ENCODE measurements at places on chromosomes 16 and 17.

- DNase-seq, result no peak
Observed at GRCh38 chr17:83000738-83001137, 78.7 kb upstream of the METRNL start.

DNA sequence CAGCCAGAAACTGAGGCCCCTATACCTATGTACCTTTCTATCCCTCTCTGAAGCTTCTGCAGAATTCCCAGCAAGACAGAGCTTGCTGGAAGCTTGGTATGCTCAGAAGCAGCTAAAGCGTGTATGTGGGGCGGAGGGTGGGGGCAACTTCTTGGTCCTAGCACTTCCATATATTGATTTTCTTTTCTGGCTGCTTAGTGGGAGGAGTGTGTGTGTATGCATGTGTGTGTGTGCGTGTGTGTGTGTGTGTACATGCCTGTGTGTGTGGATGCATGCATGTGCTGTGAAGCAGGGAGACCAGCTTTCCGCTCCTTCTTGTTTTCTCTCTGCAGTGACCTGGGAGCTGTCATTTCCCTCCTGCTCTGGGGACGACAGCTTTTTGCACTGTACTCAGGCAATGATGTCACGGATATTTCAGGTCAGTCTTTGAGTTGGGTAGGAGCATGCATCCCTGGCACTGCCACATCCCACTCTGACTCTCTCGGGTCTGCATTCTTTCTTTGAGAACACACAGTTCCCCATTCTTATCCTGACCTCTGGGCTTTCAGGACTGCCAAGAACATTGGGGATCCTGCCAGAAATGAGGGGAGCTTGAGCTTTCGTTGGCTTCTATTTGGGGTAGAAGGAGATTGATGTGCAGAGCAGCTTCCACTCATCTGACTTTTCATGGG is 10.7 kb downstream of the HPR start:
- DNase-seq, result peak; percentile 28

GRCh38 chr17:61465550-61466237 is 13.5 kb downstream of the TBX4 start:
- DNase-seq, result no peak

DNA sequence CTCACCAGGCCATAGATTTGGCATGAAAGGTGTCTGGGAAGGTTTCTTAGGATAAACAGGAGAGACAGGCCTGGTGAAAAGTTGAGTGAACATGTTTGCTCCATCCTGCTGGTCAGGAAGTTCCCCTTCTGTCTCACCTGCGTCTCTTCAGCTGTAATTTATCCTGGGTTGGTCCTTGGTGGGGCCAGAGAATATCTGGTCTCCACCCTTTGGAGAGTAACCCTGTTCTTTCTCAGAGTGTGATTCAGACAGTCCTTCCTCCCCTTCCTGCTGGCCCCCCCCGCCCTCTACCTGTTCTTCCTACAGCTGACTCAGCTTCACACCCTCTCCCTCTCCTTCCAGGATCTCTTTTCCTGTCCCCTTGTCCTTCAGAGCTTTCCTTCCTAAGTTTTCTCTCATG is 17.1 kb downstream of the MINK1 start:
- DNase-seq, result no peak

GRCh38 chr16:9534759-9535158 is 443.3 kb downstream of the HAPSTR1 start:
- DNase-seq, result no peak

- no peak for DNase-seq
Observed at GRCh38 chr17:10702574-10702973, 5.2 kb downstream of the ADPRM start.

DNA sequence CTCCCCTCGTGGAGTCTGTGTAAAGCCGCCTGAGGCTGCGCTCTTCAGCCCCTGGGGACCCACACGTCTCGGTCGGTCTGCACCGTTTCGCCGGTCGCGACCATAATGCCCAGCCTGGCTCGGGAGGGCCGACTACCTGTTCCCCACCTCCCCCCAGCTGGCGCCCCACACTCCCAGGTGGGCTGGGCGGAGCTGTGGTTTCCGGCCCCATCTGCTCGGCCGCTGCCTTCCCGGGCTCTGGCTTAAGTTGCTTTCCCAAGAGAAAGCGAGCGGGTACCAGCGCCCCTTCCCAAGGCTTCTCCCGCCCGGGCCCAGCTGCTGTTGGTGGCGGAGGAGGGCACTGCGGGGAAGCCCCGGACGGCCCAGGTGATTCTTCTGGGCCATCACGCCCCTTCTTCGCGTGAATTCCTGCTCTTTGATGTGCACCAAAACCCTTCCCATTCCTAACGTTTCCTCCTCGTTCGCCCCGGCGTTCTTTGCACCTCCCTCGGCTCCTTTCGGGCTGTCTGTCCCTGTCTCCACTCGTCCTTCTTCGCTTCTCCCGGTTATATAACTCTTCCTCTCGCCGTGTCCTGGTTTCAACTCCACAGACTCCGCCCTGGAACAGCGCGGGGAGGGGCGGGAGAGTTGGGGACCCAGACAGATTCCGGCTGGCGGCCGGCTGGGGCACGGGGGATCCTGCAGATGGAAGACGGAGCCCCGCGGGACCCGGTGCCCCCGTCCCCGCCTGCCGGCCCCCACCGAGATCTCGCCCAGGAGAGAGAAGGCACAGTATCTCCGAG is 2.0 kb downstream of the KDM6B start:
- no peak for DNase-seq

GRCh38 chr17:40457964-40458791 is 14.9 kb downstream of the IGFBP4 start:
- no peak for DNase-seq

DNA sequence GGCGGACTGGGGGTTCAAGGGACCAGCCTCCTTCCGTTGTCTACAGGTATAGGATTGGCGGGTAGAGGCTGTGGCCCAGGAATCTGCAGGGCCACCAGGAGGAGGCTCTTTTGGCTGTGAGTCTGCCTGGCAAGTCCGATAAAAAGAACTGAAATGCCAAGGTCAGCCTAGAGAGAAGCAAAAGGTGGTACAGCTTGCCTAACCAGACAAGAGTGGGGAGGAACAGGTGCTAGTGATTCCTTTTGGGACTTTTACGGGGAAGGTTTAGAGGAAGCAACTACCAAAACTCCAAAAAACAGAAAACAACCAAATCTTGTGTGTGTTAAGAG is 5.6 kb upstream of the EVPL start:
- no peak for DNase-seq

DNA sequence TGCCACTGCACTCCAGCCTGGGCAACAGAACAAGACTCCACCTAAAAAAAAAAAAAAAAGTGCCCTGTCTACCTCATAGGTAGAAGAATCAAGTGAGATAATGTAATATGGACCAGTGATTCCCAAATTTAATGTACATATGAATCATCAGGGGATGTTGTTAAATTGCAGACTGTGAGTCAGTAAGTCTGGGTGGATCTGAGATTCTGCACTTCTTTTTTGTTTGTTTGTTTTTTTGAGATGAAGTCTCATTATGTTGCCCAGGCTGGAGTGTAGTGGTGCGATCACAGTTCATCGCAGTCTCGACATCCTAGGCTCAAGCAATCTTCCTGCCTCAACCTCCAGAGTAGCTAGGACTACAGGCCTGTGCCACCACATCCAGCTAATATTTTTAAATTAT is 31.6 kb downstream of the HOXB1 start:
- DNase-seq, result no peak

DNA sequence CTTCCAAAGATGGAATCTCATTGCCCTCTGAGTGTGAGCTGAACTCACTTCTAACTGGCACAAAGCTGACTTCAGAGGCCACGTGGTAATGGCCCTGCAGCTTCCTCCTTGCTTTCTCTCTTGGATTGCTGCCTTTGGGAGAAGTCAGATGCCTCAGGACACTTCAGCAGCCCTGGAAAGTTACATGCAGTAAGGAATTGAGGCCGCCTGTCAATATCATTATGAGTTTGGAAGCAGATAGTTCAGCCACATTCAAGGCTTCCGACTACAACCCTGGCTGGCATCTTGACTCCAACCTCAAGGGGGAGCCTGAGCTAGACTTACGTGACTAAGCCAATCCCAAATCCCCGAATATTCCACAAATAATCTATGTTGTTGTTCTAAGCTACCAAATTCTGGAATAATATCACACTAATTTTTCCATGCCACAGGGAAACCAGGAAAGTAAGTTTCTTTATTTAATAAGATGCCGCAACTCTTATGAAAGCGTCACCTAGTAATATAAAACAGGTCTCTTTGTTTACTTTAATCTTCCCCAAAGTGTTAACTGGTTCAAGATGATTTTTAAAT is 13.6 kb downstream of the CEP20 start:
- DNase-seq, result peak; percentile 1

DNA sequence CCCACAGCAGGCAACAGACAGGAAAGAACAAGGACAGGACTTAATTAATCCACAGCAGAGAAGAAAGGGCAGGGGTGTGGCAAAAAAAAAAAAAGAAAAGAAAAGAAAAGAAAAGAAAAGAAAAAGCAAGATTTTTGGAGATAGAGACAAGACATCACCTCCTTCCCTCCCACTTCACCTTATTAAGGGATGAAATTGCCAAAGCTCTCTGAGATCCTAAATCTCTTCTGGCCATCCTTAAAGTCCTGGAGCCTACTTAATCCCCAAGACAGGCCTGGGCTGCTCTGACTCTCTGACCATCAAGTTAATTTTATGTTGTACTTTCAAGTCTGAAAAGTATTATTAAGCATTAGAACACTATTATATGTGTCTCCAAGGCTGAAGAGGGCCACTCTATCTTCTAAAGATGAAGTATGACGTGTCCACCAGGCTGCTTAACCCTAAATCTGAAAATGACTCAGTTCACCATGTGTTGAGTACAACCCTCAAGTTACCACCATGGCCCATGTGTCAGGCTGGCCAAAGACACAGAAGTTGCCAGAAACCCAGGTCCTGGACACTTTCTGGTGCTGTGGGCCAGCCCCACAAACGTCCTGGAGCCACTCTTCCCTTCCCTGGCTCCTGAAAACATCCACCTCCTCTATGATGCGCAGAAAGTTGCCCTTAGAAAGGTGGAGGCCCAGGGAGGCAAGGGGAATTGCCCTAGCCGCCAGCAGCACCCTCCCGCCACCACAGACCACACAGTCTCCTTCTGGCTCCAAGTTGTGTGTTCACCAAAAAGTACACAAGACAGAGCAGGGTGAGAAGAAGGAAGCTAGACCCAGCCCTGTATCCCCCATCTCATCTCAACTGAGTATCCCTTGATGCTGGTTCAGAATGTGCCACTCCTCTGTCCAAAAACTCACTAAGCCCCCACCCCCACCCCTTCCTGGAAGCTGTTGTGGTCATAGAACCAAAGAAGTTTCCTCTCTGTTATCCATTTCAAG is 2.7 kb downstream of the SOCS1 start:
- no peak for DNase-seq

DNA sequence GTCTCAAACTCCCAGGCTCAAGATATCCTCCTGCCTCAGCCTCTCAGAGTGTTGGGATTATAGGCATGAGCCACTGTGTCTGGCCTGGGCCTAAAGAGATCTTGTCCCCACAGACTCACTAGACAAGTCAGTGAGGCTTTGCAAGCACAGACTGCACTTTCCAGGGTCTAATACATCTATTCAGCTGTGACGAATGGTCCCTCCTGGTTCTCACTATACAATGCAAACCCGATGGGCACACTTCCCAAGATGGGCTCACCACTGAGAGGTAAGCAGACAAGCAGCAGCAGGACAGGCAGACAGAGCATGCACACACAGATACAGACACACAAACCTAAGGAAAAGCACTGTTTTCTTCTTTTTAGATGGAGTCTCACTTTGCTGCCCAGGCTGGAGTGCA is 8.8 kb downstream of the MBTPS1 start:
- DNase-seq, result no peak

DNA sequence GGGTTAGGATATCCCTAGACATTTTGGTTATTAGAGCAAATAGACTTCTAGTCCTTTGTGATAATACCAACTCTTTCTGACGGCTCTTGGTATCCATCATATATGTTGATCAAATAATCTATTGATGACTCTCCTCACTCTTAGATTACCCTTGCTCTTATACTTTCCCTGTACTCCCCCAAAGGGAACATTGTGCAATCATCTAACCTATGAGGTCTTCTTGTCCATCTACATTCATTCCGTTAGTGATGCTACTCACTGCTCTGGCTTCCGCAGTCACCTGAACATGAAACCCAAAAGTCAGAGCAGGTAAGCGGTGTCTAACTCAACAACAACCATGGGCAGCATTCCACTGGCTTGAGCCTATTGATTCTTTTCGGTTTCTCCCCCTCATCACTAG is 223.7 kb upstream of the SALL1 start:
- DNase-seq, result no peak

DNA sequence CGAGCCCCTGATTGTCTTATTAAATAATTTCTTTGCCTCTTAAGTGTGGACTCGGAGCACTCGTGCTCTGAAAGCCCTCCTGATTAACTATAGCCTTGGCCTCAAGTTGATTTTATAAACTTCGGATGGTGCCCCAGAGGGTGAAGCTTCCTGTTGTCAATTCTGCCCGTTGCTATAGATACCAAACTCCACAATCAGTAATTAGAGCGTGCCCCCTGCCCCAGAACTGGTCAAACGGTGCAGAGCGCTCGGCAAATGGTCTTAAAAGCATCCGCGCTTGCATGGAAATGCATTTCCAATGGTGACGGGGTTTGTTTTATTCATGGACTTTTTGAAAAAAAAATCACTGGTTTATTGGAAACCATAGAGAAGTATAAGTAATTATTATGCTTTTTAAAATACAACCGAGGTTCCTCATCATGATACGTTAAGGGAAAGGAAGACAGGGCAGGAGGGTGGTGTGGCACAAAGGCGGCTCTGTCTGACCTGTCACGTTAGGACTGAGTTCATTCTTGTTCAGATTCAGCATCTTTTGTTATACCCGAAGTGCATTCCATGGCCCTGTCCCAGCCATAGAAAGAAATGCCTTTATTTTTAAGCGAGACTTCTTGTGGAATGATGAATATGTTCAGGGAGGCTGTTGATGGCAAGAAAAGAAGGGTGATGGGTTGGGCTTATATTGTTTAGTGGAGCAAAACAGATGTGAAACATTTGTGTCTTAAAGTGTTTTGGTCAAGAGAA is 476.4 kb downstream of the MAF start:
- no peak for DNase-seq

DNA sequence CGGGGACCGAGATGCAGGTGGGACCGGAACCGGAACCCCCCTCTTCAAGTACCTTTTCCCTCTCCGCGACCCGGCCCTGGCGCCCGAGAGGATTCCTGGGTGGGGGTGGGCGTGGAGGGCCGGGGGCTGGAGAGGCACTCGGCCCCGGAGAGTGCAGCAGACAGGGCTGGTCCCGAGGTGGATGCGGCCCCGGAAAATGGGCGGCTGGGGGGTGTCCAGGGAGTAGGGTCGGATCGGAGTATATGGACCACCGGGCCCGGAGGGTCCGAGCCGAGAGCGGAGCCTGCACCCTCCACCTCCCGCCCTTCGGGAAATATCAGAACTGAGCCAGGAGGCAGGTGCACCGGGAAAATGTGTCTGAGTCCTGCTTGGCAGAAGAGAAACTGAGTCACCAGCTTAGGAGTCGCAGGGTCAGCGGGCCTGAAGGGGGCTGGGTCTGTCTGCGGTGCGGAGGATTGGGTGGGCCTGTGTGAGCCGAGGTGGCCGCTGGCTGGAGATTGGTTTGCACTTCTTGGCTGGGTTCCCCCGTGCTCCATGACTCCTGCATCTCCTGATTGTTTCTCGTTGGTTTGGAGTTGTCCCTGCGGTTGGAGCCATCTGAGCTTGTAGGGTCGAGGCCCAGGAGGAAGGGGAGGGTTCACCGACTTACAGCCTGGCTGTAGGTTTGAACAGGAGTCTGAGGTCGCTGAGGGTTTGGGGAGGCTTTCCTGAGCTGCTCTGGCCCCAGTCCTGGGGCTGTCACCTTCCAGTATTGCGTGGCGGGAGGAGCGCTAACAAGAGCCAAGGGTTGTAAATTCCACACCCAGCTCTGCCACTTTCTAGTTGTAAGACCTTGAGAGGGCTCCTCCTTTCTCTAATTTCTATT is 518 bp downstream of the SH2B1 start:
- no peak for DNase-seq

- DNase-seq, result no peak
Observed at GRCh38 chr17:19399750-19400450, 11.1 kb upstream of the RNF112 start.
